Fibroblast of lung (primary cell): ENCODE measurements at places on chromosomes 2 and 18. TPM values are rescaled to one million over a fixed set of nuclear protein-coding genes. Genes with fewer than 3 reads are reported as not detected.
A peak's percentile ranks its signal among the peaks of the same experiment; 100 is the strongest.

DNA sequence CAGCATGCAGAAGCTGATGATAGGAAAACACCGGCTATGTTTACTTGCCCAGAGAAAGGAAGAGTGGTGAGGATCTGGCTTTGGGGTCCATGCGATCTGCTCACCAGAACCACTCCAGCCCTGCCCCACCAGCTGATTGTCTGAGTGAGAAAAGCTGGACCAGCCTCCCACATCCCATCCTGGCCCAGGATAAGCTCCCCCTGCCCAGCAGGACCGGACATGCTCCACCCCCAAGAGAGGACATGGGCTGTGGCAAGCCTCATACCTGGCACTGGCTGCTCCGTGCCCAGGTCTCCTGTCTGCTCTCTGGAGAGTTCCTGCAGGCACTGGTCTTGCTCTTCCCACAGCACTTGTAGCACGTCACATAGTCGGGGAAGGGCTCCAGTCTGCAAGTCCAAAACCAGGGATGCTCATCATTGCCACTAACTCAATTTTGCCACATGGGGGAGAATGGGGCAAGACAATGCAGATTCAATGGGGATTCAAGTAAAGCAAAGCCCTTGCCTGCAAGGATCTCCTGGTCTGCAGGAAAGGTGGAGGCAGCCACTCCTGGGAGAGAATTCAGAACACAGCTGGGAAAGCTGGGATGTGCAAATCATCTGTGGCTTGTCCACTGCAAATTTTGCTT is 30.0 kb downstream of the SCTR start:
- DNase-seq, result no peak

- peak; percentile 98 for DNase-seq
Observed at GRCh38 chr18:79567481-79568147, 112.0 kb upstream of the CTDP1 start.

- no peak for DNase-seq
Observed at GRCh38 chr2:118496870-118497611, 350.4 kb downstream of the EN1 start.

DNA sequence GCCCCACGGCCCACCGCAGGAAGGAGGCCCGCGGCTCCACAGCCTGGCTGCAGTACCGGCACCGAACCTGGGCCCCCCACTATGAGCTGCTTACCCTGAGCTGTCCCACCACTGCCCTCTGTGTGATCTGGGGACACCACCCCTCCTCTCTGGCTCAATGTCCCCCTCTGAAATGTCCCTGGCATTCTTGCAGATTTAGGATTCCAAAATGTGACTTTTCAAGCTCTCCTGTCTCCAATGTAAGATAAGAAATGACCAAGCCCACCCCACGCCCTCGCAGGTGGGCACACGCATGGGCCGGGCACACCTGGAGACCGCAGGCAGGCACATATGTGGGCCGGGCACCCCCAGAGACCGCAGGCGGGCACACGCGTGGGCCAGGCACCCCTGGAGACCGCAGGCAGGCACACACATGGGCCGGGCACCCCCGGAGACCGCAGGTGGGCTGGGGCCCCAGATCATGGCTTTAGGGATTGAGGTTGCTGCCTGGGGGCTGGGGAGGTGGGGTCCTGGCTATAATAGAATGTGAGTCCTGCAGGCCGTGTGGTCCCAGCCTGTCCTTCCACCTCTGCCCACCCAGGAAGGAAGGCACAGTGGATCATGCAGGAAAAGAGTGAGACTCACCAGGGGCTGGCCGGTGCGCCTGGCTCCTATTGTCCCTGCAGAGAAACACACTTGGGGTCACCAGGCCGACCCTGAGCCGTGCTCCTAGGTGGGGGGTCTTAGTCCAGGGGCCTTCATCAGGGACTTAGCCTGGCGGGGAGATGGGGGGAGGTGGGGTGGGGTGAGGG is 7.2 kb downstream of the PDCD1 start:
- no peak for DNase-seq

DNA sequence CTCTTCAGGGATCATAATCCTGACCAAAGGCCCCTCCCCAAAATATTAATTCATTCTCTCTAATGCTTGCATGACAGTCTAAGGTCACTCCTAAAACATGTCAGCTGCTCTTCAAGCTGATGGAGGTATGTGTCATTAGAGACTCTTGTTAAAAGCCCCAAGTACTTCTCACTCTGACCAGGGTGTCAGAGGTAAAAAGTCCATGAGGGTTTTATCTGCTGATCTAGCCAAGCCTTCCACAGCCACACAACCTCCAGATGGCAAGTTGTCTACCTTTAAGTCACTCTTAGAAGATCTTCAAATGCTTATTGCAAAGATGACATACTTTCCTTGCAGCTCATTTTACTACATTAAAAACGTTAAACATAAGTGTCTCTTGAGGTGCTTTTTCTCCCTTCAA is 83.6 kb upstream of the ETAA1 start:
- no peak for DNase-seq

GRCh38 chr2:223779877-223780276 is 57.5 kb downstream of the AP1S3 start:
- peak; percentile 15 for DNase-seq

GRCh38 chr2:72561621-72562318 is 264.1 kb downstream of the EXOC6B start:
- DNase-seq, result peak; percentile 87

- DNase-seq, result no peak
Observed at GRCh38 chr2:16745466-16745865, 79.8 kb upstream of the CYRIA start.

Gene RND3
- total RNA-seq, result 559 and 1,405 TPM in 2 replicates

Gene MARCHF4
- 0.26 and 1.3 TPM in 2 replicates for total RNA-seq

Gene DAW1
- not detected in 2 replicates for total RNA-seq

Gene SKOR2
- total RNA-seq, result not detected in 2 replicates
